ENCODE measurements at places on chromosomes 6 and 20.

- no peak for DNase-seq
Measured at GRCh38 chr6:13278991-13279390, 49.3 kb downstream of the TBC1D7 start.

GRCh38 chr6:40714576-40715564, 127.7 kb upstream of the LRFN2 start:
- DNase-seq = no peak

GRCh38 chr6:30325150-30325872, 1.4 kb upstream of the TRIM39 start:
- DNase-seq = no peak

DNA sequence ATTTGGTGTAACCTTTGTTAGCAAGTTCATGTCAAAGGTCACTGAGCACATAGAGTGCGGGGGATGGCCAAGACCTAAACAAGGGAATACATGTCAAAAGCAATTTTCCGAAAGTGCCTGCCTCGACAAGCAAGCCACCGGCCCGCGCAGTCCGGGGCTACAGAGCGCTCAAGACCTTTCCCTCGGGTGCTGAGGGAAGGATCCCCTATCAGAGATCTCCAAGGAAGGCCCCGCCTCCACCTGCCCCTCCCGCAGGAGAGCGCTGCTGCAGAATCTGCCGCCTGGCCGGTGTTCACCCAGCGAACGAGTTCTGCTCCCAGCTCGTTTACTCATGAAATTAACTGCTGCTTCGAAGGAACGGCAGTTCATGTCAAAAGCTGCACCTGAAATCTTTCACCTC, 252.7 kb downstream of the BMP7 start:
- DNase-seq = peak; percentile 34

- DNase-seq = peak; percentile 16
Measured at GRCh38 chr6:132483779-132484679, 28.9 kb downstream of the STX7 start.

GRCh38 chr6:16334671-16335070, 96.3 kb downstream of the GMPR start:
- DNase-seq = no peak

DNA sequence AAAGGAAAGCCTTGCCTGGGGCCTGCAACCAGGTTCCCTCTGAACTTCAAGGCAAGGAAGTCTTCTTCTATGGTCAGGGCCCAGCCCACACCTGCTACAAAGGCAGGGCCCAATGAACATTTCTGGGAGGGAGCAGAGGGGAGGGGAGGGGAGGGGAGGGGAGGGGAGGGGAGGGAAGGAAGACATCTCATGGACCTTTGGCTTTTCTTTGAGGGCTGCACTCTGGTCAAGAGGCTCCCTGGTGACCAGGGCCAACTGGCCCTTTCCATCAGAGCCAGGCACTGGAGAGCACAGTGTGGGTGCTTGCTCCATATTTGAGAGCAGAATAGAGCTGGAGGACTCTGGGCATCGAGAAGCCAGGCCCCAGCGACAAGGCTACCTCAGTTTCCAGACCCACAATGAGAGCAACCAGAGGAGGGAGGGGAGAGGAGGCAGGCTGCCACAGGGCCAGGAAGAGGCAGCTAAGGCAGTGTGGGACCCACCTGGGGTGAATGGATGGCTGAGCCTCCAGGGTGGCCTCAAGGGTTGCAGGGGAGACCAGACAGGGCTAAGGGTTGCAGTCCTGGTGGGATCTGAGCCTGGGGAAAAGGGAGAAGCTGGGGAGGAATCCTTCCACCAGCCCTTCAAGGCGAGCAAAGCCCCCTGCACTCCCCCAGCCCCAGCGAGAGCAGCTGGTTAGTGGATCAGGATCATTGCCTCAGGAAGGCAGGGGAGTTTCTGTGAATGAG, 84.8 kb downstream of the MRPL14 start:
- DNase-seq = no peak

DNA sequence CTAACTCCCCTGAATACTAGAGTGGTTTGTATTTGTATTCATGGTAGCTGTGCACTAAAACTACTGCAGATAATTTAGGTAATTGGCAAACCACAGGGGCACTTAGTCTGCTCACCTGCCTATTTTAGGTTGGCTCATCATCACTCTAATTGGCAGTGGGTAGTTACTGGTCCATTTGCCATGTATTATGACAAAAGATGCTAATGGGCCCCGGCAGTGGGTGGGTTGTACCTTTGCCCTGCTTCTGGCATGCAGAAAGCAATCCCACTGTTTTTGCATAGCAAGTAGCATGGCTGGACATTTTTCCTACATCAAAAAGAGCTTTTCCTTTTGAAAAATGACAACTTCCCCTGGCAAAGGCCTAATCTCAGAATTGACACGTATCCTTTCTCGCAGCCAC, 741.4 kb upstream of the MAP3K7 start:
- no peak for DNase-seq

DNA sequence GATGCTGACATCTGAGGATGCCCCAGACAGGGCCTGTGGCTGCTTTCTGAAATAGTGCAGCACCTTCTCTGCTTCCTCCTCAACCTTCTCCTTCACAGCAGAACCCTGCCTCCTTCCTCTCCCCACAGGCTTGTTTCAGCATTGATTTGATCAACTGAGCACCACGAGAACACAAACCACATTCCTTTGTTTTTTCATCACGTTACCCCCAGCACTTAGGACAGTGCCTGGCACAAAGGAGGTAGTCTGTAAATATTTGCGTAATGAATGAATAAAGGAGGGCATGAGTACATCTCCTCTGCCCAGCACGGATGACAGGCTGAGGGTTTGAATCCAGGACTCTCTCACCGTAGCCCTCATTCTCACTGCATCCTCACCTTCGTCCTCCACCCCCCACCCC, 21.3 kb upstream of the WFDC2 start:
- no peak for DNase-seq

- no peak for DNase-seq
Measured at GRCh38 chr6:15430931-15431405, 185.1 kb downstream of the JARID2 start.

- DNase-seq = no peak
Measured at GRCh38 chr6:100881707-100882040, 545 bp upstream of the ASCC3 start.

DNA sequence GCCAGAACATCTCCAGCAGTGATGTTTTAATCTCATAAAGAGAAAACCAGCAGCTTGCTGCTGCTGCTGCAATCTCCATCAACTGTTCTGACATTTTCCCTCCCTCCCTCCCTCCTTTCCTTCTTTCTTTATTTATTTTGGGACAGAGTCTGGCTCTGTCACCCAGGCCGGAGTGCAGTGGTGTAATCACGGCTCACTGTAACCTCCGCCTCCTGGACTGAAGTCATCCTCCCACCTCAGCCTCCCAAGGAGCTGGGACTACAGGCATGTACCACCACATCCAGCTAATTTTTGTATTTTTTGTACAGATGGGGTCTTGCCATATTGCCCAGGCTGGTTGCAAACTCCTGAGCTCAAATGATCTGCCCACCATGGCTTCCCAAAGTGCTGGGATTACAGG, 5.7 kb downstream of the ELOVL5 start:
- no peak for DNase-seq

DNA sequence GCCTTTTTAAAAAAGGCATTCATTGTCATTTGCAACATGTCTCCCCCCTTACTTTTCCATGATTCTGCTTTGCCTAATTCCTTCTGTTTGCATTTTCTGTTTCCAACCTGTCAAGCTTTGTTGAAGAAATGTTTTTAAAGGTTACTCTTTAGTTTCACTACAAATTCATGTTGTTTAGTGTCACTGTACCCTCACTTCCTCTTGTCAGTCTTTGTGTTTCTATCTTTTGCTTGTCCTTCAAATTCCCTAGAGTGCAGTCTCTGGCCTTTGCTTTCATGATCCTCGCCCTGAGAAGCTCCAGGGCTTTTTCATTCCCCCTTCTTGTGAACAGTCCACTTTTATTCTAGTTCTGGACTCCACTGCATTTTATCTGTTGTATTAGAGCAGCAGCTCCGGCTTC, 90.6 kb downstream of the MAP3K4 start:
- DNase-seq = no peak

DNA sequence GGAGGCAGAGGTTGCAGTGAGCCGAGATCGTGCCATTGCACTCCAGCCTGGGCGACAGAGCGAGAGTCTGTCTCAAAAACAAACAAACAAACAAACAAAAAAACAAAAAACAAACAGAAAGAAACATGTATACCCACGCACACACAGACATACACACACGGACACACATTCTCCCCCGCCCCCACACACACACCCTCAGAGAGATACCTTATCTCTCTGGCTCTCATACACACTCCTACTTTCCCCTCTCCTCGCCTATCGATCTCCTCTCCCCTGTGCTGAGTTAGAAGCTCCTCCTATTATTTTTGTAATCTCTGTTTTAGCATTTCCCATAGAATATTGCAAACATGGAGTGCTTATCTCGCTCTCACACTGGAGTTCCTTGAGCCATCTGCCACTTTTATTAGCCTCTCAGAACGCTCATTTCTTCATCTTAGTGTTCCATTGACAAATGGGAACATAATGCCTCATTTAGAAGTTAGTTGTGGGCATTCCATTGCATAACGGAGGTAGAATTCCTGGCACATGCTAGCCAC, 144.2 kb upstream of the CITED2 start:
- DNase-seq = no peak

- no peak for DNase-seq
Measured at GRCh38 chr6:124090491-124090890, 286.8 kb downstream of the NKAIN2 start.

DNA sequence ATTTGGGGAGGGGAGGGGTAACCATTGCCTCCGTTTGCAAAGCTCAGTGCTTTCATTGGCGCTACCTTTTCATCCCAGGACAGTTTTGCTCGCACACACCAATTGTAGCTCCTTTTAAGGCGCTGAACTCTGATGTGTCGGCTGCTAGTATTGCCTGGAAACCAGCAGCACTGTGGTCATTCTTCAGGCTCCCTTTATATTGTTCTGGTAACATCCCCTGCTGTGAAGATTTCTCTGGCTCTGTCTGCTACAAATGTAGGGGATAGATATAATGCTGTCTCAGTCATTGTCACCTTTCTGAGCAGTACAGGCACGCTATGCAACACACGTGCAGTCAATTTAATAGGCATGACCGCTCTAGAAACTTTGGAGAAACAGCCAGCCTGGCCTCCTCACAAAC, 172.9 kb upstream of the SASH1 start:
- DNase-seq = no peak

- DNase-seq = no peak
Measured at GRCh38 chr20:24235296-24236175, 233.9 kb upstream of the SYNDIG1 start.

DNA sequence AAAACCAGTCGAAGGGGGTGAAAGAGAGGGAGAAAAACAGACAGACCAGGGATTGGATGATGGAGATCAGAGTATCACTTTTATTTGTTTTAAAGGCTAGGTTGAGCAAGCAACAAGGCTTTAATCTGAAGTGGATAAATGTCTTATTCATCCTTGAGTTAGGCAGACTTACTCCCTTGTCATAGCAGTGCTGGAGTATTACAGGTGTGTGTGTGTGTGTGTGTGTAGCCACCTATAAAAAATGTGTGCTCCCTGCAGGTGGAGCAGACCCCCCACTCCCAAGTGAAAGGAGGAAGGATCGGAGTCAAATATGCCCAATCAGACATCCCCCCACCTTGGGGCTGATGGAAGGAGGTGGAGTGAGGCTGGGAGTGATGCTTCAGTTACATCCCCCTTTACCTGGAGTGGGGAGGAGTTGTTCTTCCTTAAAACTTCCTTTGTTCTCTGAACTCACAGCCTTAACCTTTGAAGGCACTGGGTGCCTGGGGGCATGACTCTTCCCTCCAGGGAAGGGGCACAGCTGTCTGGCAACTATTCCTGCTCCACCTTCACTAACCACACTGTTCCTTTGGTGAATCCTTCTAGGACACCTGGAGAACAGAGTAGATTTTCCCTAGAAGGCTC, 27.3 kb downstream of the PTK7 start:
- DNase-seq = no peak
